ENCODE measurements at places on chromosomes 16 and 17. TPM values are rescaled to one million over a fixed set of nuclear protein-coding genes. Genes with fewer than 3 reads are reported as not detected.

- DNase-seq, result no peak
Measured at GRCh38 chr17:67784364-67785121, 40.8 kb upstream of the BPTF start.

GRCh38 chr17:17516941-17517720 lies 20.9 kb upstream of the RASD1 start:
- DNase-seq, result no peak

- no peak for DNase-seq
Measured at GRCh38 chr16:68273896-68274295, 9.6 kb downstream of the SLC7A6 start.

- no peak for DNase-seq
Measured at GRCh38 chr16:10332241-10332640, 53.6 kb upstream of the ATF7IP2 start.

DNA sequence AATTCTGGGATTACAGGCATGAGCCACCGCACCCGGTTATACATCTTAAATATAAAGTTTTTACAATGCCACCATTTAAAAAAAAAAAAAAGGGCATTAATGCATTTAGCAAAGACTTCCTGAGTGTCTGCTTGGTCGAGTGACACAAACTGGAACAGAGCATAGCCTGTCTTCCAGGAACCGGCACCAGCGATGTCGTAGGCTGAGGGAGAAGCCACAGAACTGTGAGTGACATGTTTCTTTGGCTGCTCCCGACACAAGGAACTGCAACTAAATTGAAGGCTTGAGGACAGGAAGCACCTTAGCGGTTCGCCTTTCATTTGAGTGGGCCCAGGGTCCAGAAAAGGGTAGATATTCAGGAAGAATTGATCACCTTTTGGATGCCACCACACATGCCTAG lies 717.8 kb downstream of the MAF start:
- DNase-seq, result no peak

DNA sequence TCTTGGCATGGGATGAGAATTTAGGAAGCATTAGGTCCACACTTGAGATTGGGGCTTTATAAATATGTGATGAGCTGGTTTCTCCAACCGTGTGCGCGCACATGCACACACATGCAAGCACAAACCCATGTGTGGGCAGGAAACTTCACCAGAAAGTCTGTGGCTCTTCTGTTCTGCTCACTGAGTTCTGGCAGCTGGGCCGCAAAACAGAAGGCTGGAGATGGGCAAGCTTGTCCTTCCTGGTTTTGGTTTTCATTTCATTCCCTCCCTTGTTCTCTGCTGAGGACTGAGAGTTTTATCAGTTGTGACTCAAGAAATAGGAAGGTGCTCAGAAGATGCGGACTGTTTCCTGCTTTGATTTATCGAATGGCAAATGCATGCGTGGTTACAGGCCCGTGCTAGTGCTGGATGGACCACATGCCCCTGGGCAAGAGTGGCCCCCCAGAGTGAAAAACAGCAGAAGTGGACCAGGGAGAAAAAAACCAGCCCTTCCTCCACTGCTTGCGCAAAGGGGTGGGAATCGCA lies 14.1 kb downstream of the MAP3K14 start:
- peak; percentile 54 for DNase-seq

- no peak for DNase-seq
Measured at GRCh38 chr17:61255647-61256046, 144.0 kb upstream of the TBX2 start.

- no peak for DNase-seq
Measured at GRCh38 chr16:1815461-1815860, 11.2 kb downstream of the HAGH start.

GRCh38 chr17:68698746-68699145 lies 97.6 kb upstream of the FAM20A start:
- DNase-seq, result no peak

- DNase-seq, result no peak
Measured at GRCh38 chr16:84982434-84982833, 28.9 kb downstream of the ZDHHC7 start.

DNA sequence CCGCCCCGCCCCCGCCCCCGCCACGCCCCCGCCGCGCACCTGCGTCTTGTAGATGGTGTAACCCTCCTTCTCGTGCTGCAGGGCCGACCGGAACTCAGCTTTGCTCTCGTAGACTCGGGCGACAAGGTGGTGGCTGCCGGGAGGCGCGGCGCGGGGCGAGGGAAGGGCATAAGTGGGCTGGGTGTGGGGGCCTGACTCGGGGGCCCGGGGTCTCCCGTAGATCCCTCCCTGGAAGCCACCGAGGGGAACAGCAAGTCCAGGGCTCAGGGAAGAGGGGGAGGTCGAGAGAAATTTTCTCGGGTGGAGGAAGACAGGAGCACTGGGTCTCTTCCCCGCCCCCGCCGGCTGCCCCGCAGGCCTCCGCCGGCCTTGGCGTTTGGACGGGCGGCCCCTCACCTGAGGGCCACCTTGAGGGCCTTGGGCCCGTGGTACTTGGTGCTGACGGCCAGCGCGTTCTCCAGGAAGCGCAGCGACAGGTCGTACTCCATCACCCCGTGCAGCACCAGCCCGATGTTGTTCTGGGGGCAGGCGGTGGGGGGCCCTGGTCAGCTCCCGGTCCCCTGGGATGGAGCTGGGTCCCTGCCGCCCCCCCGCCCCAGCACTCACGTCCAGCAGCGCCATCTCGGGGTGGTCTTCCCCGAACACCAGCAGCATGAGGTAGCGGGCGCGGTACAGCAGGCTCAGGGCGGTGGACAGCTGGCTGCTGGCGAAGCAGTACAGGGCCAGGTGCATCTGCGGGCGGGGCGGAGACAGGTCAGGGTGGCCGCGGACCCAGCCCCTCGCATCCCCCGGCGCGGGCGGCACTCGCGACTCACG lies 19.4 kb downstream of the CLUH start:
- no peak for DNase-seq

The GJC1 gene
- 6.9 TPM for total RNA-seq

The CHST6 gene
- total RNA-seq, result not detected

The TP53TG3 gene
- not detected for total RNA-seq

The DHX58 gene
- 24.9 TPM for total RNA-seq

All from activated naive CD8-positive, alpha-beta T cell treated with anti-CD3 and anti-CD28 coated beads for 36 hours (primary cell).